Bronchus fibroblast of lung (primary cell): ENCODE measurements at places on chromosomes 2 and 18. TPM values are rescaled to one million over a fixed set of nuclear protein-coding genes. Genes with fewer than 3 reads are reported as not detected.

Gene LRRC30
- not detected in 2 replicates for total RNA-seq

Gene ASPRV1
- total RNA-seq = 0.34 TPM in 1 of 2 replicates, not detected in the other

Gene LIMS4
- not detected in 2 replicates for total RNA-seq

Gene DLX2
- total RNA-seq = 0.15 TPM in 1 of 2 replicates, not detected in the other

Gene SCG2
- 3.0 and 4.0 TPM in 2 replicates for total RNA-seq

Gene STRADB
- 28.4 and 31.8 TPM in 2 replicates for total RNA-seq

Gene CHST9
- total RNA-seq = not detected in 2 replicates
